ENCODE measurements at places on chromosomes 1 and 21. TPM values are rescaled to one million over a fixed set of nuclear protein-coding genes. Genes with fewer than 3 reads are reported as not detected.

FAM72B gene
- total RNA-seq: 4.3 TPM

DNA sequence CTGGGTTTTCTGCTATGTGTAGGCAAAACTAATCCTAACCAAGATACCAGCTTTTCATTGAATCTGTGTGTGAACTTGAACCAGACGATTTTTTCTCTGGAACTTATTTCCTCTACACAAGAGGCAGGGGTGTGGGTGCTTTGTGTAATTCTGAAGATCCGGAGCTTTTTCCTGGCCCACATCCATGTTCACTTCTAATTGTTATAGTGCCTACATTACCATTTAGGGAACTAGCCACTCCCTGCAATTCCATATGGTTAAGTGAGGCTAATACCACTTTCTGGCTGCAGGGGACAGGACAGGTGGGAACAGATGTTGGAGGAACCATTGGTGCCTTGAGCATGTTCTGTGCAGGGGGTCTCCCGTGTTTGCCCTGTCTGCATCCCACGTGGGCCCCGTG lies 83.4 kb upstream of the FMN2 start:
- H3K27me3 ChIP-seq: no peaks in the 10 kb centered on the region
- no peak overlapping the region for H3K4me3 ChIP-seq
- H3K27ac ChIP-seq: no peak overlapping the region
- no peaks in the 10 kb centered on the region for H3K4me1 ChIP-seq

ADGRL4 gene
- total RNA-seq: 205 TPM

GRCh38 chr1:19373211-19374082 lies 61.3 kb downstream of the SLC66A1 start:
- H3K27ac ChIP-seq: no peak overlapping the region
- no peaks in the 10 kb centered on the region for H3K27me3 ChIP-seq
- peaks cover 36% of the 10 kb centered on the region for H3K36me3 ChIP-seq
- no peaks in the 10 kb centered on the region for H3K4me1 ChIP-seq

GCSAML gene
- total RNA-seq: not detected

PRCC gene
- 71.5 TPM for total RNA-seq

DNA sequence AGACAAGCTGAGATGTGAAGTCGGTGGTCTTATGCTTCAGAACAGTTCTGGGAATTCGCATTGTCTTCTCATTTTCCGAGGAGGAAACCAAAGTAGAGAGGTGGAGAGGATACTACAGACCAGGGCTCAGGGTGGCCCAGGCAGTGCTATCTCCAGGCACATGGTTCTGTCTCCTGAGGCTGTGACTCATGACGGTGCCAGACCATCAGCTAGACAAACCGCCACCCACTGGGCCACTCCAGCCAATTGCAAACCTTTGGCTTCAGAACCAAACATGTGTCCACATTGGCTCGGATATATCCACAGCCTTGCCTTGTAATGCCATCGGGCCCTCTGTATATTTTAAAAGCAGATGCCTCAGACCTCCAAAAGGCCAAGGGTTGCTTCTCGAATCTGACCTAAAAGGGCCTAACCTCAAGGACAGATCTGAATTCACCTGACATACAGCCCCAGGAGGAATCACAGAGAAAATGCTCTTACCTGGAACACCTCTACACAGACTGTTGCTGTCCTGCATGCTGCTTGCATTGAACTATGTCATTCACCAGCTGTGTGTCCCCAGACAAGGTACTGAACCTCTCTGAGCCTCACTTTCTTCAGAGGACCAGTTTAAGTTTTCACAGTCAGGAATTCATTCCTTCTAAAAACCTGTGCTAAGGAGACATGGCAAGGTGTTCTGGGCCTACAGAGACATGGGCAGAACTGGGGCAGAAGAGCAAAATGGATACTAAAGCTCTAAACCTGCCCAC lies 224.9 kb upstream of the JUN start:
- DNase-seq: no peak
- H3K4me3 ChIP-seq: no peak overlapping the region
- peaks cover 10% of the 10 kb centered on the region for H3K4me1 ChIP-seq
- H3K36me3 ChIP-seq: no peaks in the 10 kb centered on the region

- H3K27me3 ChIP-seq: no peaks in the 10 kb centered on the region
- peaks cover 44% of the 10 kb centered on the region for H3K4me1 ChIP-seq
- H3K36me3 ChIP-seq: no peaks in the 10 kb centered on the region
- peak; percentile 43 for DNase-seq
Measured at GRCh38 chr1:58888833-58889232, 105.0 kb upstream of the JUN start.

AIRE gene
- total RNA-seq: 0.11 TPM

- H3K36me3 ChIP-seq: no peaks in the 10 kb centered on the region
- H3K27me3 ChIP-seq: no peaks in the 10 kb centered on the region
- DNase-seq: no peak
- H3K4me1 ChIP-seq: no peaks in the 10 kb centered on the region
- no peak overlapping the region for H3K4me3 ChIP-seq
Measured at GRCh38 chr1:76690766-76691165, 176.5 kb upstream of the ST6GALNAC5 start.

APCS gene
- not detected for total RNA-seq

DNA sequence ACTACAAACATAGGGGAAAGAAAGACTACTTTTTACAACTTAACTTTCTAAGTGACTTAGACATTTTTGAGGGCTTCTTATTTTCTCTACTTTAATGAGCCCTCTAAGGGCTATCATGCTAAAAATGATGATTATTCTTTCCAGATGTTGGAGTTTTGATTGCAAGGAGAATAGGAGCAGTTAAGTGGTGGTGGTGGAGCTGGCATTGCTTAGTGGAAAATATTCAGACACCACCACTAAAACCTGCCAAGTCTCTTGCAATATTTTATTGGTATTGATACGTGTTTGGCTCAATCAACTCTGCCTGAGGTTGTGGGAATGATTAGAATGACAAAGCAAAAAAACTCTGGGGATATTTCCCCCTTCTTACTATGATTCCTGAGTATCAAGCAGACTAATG lies 82.6 kb upstream of the PTGFR start:
- no peak overlapping the region for H3K4me3 ChIP-seq
- no peaks in the 10 kb centered on the region for H3K4me1 ChIP-seq
- H3K27me3 ChIP-seq: no peaks in the 10 kb centered on the region
- H3K36me3 ChIP-seq: no peaks in the 10 kb centered on the region
- H3K27ac ChIP-seq: no peak overlapping the region

DNA sequence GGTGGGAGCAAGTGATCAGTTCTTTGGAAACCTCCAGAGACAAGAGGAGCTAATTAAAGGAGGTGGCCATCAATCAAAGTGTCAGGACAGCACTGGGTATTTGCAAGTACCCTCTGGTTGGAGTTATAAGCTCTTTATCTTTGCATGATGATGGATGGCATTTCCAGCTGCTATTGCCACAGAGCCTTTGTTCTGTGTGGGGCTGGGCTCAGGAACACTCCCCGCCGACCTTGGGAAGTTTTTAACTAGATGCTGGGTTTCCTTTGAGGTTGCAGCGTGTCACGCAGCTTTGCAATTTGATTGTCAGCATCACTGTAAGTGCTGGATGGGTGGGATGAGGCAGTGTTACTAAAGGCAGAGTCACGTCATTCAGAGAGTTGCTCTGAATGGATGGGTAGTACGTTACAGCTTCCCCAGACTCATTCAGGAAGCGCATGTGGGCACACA lies 68.9 kb downstream of the CNIH3 start:
- no peaks in the 10 kb centered on the region for H3K4me1 ChIP-seq
- H3K4me3 ChIP-seq: no peak overlapping the region
- no peak for DNase-seq
- no peak overlapping the region for H3K27ac ChIP-seq
- H3K27me3 ChIP-seq: no peaks in the 10 kb centered on the region
- H3K36me3 ChIP-seq: no peaks in the 10 kb centered on the region

GRCh38 chr1:235045034-235045690 lies 83.5 kb downstream of the TOMM20 start:
- H3K4me1 ChIP-seq: peaks cover 14% of the 10 kb centered on the region
- DNase-seq: no peak
- H3K4me3 ChIP-seq: no peak overlapping the region
- H3K27me3 ChIP-seq: no peaks in the 10 kb centered on the region
- no peak overlapping the region for H3K27ac ChIP-seq

GRCh38 chr1:173467426-173467825 lies 9.7 kb upstream of the PRDX6 start:
- H3K4me3 ChIP-seq: no peak overlapping the region
- no peak overlapping the region for H3K27ac ChIP-seq
- no peak for DNase-seq
- no peaks in the 10 kb centered on the region for H3K36me3 ChIP-seq

- no peaks in the 10 kb centered on the region for H3K36me3 ChIP-seq
- no peaks in the 10 kb centered on the region for H3K4me1 ChIP-seq
- no peak overlapping the region for H3K4me3 ChIP-seq
- H3K27ac ChIP-seq: no peak overlapping the region
- H3K27me3 ChIP-seq: no peaks in the 10 kb centered on the region
Measured at GRCh38 chr1:210061992-210062391, 124.0 kb downstream of the SYT14 start.

TRAF3IP3 gene
- not detected for total RNA-seq

Measured in endothelial cell of umbilical vein (primary cell).